Kidney (tissue), 22 donors: ENCODE measurements at places on chromosomes 6 and 20. TPM values are rescaled to one million over a fixed set of nuclear protein-coding genes. Genes with fewer than 3 reads are reported as not detected.

Gene PNPLA1
- 0.19 TPM for total RNA-seq

DNA sequence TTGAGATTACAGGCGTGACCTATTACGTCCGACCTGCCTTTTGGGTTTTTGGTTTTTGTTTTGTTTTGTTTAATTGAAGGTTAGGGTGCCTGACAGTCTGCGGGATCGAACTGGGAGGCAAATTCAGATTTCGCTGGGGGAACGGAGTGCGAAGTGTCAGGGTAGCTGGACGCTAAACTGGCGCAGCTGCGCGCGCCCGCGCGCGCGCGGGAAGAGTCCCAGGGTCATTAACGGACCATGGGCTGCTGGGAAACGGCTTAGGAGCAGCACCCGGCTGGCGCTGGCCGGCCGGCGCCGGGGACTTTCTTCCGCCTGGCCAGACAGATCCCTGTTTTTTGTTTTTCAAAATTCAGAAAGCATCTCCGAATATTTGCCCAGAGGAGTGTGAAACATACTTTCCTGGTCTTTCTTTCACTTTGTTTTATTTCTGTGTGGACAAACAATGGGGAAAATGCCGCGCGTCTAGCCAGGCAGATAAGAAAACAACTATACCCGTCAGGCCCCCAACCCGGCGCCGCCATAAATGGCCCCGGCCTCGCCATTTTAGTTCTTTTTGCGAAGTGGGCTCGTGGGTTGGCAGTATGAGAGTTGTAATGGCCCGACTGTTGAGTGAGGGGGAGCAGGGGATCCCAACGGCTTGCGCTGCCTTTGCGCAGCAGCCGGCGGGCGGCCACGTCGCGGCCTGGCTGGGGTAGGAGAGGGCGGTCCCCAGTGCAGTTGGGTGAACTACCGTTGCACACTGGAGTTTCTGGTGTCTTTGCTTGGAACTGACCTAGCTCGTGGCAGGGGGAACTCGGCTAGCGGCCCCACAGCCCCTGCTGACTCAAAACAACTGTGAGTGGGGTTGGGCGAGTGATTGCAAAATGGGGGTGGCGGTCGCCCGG, 7.1 kb downstream of the HSPA1B start:
- peak; percentile 96 for DNase-seq
- no peaks in the 10 kb centered on the region for H3K27me3 ChIP-seq
- peaks cover 5% of the 10 kb centered on the region for H3K36me3 ChIP-seq
- peak overlapping the region; percentile 90 for H3K4me3 ChIP-seq
- peaks cover 21% of the 10 kb centered on the region for H3K4me1 ChIP-seq

DNA sequence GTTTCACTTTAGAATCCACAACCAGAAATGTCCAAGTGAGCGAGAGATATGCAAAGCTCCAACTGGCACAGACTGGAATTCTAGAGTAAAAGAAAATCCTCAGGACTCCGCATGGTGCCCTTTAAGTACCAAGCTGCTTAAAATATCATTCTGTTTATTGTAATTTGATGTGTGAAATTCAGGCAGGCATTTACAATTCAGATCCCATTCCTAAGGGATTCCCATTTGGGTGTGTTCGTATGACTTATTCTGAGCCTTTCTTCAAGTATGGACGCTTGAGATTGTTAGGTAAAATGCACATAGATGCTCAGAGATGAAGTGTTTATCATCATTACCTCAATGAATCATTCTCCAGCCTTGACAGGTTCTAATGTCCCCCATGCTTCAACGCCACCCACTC, 99.3 kb upstream of the EEF1E1 start:
- H3K4me1 ChIP-seq, result no peaks in the 10 kb centered on the region
- no peaks in the 10 kb centered on the region for H3K36me3 ChIP-seq
- H3K27me3 ChIP-seq, result no peaks in the 10 kb centered on the region

DNA sequence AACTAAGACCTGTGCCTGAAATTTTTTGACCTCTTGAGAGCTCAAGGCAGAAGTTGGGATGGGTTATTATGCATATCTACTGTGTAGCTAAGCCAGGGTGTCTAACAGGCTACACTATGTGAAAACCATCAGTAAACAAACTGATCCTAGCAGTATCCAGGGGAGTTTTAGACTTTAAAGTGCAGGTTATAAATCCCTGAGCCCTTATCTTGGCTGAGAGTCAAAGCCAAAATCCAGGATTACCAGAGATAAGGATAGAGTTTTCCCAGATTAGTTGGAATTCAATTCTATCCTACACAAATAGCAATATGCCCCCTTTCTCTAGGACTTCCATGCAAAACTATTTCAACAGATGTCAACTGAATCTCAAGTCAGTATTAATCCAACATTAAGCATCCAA, 1229.7 kb downstream of the GRIK2 start:
- no peak for DNase-seq
- no peaks in the 10 kb centered on the region for H3K27me3 ChIP-seq
- no peak overlapping the region for H3K27ac ChIP-seq

DNA sequence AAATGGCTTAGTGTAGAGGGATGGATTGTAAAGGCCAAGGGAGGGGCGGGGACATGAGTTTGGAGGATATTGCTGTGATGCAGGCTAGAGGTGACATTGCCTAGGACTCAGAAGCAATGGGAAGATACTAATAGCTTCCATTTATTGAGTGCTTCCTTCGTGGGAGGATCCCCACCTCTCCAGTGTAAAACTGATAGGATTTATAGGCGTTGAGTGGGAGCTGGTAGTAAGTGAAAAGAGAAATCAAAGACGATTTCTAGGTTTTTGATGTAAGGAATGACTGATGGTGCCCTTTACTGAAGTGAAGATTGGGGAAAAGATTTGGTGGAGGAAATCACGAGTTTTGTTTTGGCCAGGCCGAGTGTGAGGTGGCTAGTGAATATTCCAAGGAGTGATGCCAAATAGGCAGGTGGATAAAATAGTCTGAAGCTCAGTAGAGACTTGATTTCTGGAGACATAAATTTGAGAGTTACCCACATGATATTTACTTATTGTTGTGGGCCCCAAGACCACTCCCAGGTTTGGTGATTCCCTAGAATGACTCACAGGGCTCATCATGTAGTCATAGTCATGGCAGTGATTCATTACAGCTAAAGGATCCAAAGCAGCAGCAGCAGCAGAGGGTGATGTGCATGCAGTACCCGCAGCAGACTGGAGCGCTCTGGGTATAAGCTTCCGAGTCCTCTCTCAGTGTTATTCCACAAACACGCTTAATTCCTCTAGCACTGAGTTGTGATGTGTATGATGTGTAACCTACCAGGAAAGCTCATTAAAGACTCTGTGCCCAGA, 10.2 kb downstream of the RPRD1B start:
- peaks cover 13% of the 10 kb centered on the region for H3K36me3 ChIP-seq
- no peak overlapping the region for H3K4me3 ChIP-seq
- H3K27me3 ChIP-seq, result no peaks in the 10 kb centered on the region
- H3K27ac ChIP-seq, result no peak overlapping the region

- peak overlapping the region; percentile 62 for H3K4me3 ChIP-seq
- peak; percentile 78 for DNase-seq
- H3K4me1 ChIP-seq, result no peaks in the 10 kb centered on the region
These were observed 405 bp upstream of the RNF182 start for GRCh38 chr6:13924146-13924948.

Gene DPPA5
- not detected for total RNA-seq

DNA sequence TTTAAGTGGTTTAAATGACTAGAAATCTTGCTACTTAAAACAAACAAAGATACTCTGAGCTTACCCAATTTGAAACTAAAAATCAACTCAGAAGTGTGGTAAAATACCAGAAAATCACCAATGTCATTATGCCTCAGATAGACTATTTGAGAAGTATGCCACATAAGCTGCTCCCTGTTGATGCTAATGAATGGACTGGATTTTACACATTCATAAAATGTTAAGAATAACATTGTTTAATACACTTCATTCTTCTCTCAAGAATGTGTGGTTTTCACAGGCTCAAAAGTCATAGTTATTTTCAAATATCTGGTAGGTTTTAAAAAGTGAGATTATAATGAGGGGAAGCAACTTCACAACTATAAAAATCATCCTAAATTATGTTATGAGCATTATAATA, 170.6 kb downstream of the TASP1 start:
- H3K36me3 ChIP-seq, result no peaks in the 10 kb centered on the region
- H3K27me3 ChIP-seq, result no peaks in the 10 kb centered on the region
- H3K4me1 ChIP-seq, result no peaks in the 10 kb centered on the region
- no peak for DNase-seq
- H3K27ac ChIP-seq, result no peak overlapping the region

GRCh38 chr20:37331060-37331857, 14.7 kb upstream of the SRC start:
- no peaks in the 10 kb centered on the region for H3K27me3 ChIP-seq
- H3K27ac ChIP-seq, result no peak overlapping the region
- H3K4me1 ChIP-seq, result no peaks in the 10 kb centered on the region

Gene B3GALT4
- total RNA-seq, result 20.2 TPM

Gene TFAP2D
- not detected for total RNA-seq
